ENCODE measurements at places on chromosomes 5 and 9. TPM values are rescaled to one million over a fixed set of nuclear protein-coding genes. Genes with fewer than 3 reads are reported as not detected.

GRCh38 chr5:42886635-42887034, 74.9 kb upstream of the SELENOP start:
- no peak for DNase-seq

Gene SLC34A1
- not detected for total RNA-seq

Gene PPP3R2
- not detected for total RNA-seq

DNA sequence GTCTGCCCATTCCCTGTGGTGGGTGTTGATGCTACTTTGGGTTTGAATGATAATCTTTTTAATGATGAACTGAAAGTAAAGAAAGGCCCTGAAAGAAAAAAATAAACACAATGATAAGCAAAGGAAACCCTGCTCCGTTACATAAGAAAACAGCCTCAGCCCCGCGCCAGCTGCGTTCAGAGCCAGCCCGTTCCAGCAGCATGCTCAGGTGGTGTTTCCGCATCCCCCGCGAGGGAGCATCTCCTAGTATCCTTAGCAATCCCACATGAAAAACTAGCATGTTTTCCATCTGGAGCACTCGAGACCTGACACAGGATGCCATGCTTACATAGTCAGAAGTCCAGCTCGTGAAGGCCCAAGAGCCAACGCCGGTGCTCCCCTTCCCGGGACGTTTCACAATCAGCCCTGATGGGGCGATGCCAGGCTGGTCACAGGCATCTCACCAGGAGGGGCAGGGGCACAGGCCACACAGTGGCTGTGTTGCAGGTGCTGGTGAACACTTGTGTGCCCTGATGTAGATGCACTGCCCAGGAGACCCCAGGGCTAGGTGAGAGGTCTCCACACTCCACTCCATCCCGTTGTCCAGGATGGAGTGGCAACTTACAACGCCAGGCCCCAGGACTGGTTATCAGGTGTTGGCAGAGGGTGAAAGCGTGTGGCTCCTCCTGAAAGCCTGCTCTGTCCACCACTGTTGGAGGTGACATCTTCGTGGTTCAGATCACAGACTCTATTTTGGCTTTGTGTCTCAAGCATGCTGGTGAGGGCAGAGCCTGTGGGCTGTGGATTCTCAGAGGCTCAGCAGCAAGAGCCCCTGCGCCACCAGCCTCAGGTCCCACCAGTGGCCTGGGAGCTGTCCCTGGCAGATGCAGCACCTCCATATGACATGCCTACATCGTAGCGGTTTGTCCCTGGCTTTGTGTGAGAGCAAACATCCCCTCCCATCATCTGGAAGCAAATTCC, 246.8 kb upstream of the IRX1 start:
- DNase-seq = no peak

- no peak for DNase-seq
Measured at GRCh38 chr9:112446080-112446479, 40.5 kb upstream of the KIAA1958 start.
